ENCODE measurements at places on chromosomes 7 and 10. TPM values are rescaled to one million over a fixed set of nuclear protein-coding genes. Genes with fewer than 3 reads are reported as not detected.

The PNLIPRP1 gene
- not detected for total RNA-seq

The MYOZ1 gene
- total RNA-seq = 2.1 TPM

DNA sequence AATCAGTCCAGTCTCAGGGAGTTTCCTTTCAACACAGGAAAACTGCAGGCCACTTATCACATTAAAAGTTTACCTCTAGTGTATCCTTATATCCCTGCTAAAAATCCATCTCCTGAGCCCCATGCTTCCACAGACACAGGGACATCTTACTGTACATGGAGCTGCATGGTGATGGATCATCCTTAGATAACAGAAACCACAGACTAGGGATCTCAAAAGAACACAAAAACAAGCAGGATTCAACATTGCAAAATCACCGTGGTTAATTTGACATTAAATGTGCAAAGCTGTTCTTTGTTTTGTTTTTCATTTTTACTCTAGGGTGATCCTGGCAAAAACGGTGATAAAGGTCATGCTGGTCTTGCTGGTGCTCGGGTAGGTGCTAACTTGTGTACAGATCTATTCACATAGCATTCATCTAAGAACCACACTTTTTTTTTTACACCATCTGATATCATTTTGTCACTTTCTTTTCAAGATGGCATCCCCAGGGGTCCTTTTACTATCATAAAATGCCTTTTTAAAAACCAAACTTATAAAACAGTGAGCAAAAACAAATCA, 18.1 kb downstream of the COL1A2 start:
- DNase-seq = no peak

- DNase-seq = no peak
Measured at GRCh38 chr10:96850825-96851224, 18.7 kb downstream of the LCOR start.

DNA sequence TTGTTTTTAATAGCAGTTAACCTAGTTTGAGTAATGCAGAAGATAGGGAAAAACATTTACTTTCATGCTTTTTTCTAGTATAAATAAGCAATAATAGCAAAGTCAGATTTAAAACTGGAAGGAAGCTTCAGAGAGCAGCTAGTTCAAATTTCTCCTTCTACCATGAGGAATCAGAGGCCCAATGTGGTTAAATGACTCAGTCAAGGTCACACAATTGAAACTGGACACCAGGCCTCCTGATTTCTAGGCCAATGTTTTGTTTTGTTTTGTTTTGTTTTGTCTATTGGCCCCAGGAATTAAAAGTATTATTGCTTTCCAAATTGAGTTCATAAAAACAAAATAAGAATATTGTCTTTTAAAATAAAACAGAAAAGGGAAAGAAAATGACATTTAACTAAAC, 122.3 kb downstream of the TRIL start:
- DNase-seq = no peak

DNA sequence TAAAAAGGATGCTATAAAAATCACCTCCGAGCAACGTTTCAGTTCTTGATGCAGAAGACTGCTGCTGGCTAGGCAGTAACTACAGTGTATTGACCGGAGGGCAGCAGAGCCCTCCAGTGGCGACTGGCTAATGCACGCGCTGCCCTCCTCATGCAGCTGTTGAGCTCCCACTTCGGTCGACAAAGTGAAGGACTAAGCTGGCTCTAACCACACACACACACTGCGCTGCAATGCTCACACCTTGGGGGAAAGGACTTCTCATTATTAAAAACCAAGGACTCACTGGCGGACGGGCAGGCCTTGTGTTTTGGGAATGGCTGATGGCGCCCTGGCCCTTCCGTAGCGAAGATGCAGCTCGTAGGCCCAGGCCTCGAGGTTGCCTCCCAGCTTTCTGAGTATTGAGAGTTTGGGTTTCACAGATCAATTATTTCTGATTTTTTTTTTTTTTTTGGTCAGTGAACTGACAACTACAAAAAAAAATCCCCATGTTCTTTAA, 120.9 kb upstream of the DIP2C start:
- no peak for DNase-seq

- DNase-seq = no peak
Measured at GRCh38 chr7:10940704-10941355, 32.8 kb upstream of the PHF14 start.

GRCh38 chr7:26443751-26444150, 152.1 kb downstream of the SNX10 start:
- DNase-seq = no peak

Measured in left cardiac atrium (tissue), 4 donors.